ENCODE measurements at places on chromosomes 2 and 18.

DNA sequence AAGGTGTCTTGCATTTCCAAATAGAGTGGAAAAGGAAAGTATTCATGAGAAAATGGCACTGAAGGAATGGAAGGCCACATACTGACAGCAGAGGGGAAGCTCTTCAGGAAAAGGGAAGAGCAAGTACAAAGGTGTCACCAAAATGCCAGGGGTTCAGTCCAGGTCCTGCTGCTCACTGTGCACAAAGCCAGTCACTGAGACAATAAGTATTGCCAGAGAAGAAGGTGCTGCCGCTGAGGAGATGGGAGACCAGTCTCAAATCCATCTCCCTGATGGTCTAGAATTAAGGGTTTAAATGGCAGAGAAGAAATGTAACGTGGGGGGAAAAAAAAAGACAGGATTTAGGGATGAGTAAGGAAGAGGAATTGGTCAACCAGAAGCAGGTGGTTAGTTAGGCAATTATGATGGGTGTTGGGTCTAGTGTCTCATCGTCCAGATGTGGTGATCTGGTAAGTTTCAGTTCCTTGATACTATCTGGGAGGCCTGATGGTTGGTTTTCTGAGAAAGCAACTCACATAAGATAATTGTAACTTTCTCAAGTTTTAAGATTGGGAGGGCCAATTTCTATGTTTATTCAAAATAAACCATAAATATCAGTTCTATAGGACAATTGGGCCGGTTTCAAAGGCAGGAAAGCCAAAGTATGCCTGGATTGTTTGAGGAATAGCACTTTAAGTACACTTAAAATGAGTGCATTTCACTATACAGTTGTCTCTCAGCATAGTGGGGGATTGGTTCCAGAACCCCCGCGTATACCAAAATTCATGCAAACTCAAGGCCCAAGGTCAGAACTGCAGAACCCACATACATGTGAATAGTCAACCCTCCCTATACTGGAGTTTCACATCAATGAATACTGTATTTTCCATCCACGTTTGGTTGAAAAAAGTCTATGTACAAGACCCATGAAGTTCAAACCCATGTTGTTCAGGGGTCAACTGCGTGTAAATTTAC, 109.1 kb upstream of the DNAJC10 start:
- DNase-seq = no peak

GRCh38 chr2:118473846-118474540, 373.5 kb downstream of the EN1 start:
- DNase-seq = no peak

GRCh38 chr18:68098655-68099054, 582.1 kb upstream of the DSEL start:
- no peak for DNase-seq

- DNase-seq = no peak
Observed at GRCh38 chr2:153971250-153971649, 99.5 kb downstream of the GALNT13 start.

DNA sequence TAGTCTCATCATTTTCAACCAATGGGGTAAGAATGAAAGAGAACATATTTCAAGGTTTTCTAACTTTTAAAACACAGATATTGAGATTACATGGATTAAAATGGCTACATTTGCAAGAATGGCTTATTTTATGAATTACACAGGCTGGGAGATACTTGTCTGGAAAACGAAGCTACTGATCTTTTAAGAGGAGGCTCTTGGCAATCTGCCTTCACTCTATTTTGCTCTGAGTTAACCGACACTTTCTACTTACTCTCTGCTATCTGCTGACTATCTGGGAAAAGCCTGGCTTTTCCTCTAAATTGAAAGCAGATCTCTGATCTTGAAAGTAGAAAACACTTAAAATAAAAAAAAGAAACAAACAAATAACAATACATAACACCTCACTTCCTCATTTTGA, 325.4 kb upstream of the LINC00305 start:
- no peak for DNase-seq

GRCh38 chr2:36452260-36452659, 96.7 kb downstream of the CRIM1 start:
- no peak for DNase-seq

- no peak for DNase-seq
Observed at GRCh38 chr18:47737956-47738355, 192.5 kb downstream of the SMAD2 start.

DNA sequence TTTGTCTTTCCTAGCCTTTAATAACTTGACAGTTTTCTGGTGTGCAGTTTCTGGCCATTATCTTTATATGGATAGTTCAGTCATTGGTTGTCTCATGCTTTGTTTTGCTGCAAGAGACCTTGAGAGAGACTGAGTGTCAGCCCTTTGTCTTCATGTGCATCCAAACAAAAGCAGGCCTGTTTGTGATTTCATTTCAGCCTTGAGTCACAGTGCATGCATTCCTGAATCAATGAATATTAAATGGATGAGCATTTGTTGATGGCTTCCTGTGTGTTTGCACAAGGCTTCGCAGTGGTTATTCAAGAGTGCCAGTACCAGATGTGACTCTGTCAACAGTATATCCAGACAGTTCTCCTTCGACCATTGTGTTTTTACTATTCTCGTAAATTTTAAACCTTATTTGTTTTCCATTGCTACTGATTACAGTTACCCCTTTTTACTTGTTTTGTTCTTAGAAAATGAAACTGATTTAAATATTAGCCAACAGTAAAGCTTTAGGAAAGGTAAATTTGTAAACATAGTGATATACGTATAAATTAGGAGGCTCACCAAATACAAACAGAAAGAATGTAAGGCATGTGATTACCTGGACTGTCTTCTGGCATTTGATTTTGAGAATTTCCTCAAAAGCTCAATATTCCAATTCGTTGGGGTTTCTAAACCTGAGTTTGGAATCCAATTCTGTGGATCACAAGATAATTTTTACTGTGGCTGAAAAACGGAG, 319.8 kb downstream of the CTNNA2 start:
- no peak for DNase-seq

GRCh38 chr18:48136827-48137373, 206.4 kb upstream of the SMAD2 start:
- DNase-seq = peak; percentile 87

- no peak for DNase-seq
Observed at GRCh38 chr2:191870744-191871143, 23.9 kb upstream of the CAVIN2 start.

DNA sequence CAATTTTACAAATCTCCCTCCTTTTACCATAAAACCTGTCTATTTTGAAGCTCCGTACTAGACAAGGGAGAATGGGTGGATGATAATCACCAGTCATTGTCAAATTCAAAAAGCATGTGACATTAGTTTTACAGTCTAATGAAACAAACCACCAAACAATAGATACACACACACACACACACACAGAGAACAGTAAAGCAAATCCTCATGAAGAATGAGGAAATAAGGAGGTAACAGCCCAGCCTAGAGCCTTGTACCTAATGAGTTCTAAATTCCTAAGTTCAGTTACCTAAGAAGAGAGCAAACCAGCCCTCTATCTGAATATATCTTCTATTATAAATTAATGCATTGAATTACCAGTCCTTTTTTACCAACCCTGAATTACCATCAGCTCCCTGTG, 36.8 kb upstream of the BZW1 start:
- DNase-seq = no peak

DNA sequence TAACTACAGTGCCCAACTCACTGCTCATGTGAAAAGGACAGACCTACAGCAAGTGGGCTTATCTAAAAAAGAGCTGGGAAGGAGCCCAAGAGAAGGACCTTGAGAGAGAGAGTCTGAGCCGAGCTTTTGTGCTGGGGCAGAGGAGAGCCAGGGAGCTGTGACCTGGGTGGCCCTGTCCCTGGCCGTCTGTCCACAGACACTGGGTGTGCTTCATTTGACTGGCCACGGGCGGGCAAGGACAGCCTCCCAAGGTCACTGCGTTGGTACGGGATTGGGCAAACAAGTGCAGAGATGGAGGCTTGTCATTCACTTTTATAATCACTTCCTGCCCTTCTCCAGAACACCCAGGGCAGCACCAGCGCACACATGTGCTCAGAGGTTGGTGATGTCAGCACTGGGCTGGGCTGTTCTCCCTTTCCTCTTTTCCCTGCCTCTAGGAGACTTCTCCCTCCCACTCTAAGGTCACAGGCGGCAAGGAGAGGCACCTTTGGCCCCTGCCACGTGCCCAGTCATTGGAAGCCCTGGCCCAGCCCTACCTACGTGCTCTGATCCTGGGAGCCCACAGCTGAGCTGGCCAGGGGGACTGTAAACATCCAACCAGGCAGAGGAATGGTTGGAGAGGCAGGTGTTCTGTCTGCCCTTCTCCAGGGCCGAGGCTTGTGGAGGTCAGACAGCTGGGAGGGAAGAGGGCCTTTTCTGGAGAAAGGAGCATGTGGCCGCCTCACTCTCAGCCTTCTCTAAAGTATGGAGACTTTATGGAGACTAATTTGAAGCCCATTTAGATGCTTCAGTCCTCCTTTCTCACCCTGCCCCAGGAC, 6.4 kb upstream of the PSD4 start:
- peak; percentile 62 for DNase-seq

DNA sequence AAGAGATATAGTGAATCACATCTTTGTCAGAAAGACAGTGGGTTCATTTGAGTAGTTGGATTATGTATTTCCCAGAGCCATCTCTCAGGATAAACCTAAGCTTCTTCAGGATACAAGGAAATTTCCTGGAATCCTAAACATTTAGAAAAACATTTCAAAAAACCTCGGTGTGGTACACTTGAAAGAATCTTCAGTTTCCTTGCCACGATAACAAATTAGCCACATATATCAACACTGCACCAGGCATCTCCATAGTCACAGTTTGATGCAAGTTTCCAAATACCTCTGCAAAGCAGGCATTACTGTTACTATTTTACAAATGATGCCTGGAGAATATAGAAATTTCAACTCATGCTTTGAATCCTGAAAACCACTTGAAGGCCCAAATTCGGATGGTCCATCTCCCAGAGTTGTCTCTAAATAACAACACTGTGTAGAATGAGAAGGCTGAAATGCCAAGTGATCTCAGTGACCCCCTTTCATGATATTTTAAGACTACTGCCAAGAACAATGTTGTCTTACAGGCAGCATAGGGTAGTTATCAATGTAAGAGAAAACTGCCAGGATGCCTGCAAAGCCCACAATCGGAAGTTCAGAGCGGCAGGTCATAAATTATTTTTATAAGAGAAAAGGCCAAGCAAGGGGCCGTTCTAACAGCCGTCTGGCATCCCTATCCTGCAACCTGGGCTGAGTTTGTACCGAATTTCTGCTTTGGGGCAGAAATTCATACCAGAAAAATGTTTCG, 307.9 kb downstream of the TXNL1 start:
- DNase-seq = no peak

DNA sequence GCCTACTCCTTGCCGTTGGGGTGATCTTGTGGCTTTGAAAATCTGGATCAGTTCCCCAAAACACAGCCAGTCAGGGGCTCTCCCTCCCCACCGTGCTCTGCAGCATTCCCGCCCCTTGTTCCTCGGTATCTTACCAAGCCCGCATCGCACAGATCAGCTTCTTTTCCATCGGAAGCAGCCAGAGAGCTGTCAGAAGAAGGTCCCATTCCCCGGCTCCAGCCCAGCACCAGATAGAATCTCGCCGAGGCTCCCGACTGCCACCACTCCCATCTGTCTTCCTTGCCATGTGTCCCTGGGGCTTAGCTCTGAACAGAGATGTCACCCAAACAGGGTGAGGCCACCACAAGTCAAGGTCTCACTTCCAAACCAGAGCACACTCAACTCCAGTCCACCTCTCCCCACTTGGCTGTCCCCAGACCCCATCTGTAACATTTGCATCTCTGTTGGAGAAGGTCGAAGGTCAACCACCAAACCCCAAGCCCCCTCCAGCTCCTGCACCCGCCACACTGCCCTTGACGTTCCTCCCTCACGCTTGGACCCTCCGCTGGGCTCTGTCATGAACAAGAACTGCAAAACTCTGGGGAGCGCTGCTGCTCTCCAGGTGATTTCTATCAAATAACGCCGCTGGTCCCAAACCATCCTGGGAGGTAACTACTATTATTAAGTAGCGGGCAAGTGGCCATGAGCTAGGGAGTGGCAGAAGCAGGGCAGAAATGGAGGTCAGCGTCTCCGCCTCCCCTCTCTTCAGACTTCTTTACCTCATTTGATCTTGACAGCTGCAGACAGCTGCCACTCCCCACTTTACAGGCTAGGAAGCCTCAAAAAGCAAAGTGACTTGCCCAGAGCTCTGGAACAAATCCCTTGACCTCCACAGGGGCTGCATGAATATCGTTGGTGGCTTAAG, 70.0 kb upstream of the TAF1B start:
- no peak for DNase-seq

DNA sequence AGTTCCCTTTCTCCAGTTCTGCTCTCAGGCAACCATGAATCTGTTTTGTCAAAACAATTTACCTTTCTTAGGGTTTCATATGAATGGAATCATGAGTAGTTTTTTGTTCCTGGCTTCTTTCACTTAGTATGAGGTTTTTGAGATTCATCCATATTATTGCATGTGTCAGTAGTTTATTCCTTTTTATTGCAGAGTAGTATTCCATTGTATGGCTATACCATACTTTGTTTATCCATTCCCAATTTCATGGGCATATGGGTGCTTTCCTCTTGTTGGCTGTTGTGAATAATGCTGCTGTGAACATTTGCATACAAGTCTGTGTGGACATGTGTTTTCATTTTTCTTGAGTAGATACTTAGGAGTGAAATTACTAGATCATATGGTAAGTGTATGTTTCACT, 46.0 kb downstream of the SANBR start:
- no peak for DNase-seq

DNA sequence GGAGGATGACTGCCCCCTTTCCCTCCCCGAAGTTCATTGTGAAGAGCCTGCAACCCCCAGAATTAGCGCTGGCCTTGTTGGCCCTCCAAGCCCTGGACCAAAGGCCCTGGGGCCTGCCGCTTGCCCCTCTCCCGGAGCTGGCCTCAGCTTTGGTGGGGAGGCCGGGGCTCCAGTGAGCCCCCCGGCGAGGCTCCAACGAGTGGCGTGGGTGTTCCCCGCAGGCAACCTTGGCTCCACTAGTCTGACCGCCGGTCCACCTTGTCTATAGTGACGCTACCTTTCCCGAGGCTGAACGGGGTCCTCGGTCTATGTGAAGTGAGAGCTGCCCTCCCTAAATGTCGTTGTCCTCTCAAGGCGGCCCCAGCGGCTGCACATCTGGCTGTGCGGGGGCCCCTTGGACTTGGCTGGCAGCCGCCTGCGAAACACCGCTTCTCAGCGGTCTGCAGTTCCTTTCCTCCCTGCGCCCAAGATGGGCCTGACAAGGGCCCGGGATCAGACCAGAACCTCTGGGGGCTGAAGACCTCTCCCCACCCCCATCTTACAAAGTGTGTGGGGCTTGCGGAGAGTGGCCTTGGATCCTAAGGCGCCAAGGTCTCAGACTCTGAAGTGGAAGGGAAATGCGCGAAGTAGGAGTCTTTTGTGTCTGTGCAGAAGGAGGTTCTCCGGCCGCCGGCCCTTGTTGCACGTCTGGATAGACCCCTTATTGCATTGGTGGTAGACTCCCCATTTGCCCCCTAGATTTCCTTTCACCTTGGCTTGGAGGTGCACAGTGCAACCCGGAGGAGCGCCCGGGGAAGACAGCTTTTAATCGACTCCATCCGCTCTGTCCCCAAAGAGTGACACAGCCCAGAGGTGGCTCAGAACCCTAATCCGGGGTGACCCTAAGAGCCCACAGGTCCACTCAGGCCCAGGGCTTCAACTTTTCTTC, 3.9 kb upstream of the HOXD10 start:
- DNase-seq = peak; percentile 33

Measured in upper lobe of left lung (tissue), 6 donors.